HFF-Myc (cell line): ENCODE measurements at places on chromosomes 1 and 21.

GRCh38 chr1:36664571-36665287 is 182.0 kb upstream of the CSF3R start:
- no peak for DNase-seq

DNA sequence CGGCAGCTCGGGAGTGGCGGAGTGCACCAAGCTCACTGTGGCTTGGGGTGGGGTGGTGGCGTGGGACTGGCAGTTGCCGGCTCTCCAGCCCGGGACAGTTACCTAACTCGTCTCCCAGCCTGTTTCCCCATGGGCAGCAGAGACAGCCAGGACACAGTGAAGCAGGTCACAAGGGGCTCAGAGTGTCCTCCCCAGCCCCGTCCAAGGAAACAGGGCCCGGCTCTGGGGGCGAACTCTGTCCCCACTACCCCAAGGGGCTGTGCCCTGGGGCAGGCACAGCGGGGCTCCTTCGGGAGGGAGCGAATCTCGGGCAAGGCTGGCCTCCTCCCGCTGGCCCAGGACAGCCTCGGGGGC is 759 bp downstream of the GPR157 start:
- no peak for DNase-seq

DNA sequence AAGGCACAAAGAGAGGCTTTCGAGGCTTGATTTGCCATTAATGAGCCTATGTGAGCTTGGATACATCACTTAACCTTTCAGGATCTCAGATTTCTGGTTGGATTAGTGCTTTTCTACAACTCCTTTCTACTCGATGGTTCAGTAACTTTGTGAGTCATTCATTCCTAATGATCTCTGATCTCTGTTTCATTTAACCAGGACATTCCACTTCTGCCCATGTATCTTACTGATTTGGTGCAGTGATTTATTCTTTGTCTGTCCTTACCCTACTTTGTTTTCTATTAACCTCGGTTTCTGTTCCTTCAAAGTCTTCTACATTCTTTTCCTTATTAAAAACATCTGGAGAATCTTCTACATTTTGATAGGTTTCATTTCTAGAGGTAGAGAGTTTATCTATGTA is 94.6 kb upstream of the ZBTB18 start:
- peak; percentile 30 for DNase-seq

DNA sequence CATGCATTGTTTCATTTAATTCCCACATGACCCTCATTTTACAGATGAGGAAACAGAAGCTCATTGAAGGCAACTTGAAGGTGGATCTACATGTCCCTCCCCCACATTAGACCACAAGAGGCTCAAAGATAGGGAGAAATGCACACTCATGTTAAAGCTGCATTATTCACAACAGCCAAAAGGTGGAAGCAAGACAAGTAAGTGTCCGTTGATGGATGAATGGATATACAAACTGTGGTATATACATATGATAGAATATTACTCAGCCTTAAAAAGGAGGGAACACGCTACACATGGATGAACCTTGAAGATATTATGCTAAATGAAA is 149.7 kb upstream of the JUN start:
- no peak for DNase-seq

GRCh38 chr1:62722796-62723195 is 34.6 kb upstream of the DOCK7 start:
- no peak for DNase-seq
